ENCODE measurements at places on chromosomes 3 and 15. TPM values are rescaled to one million over a fixed set of nuclear protein-coding genes. Genes with fewer than 3 reads are reported as not detected.

The FETUB gene
- not detected for total RNA-seq

The SLC12A1 gene
- not detected for total RNA-seq

The CA12 gene
- total RNA-seq = not detected

The TRANK1 gene
- 147 TPM for total RNA-seq

Measured in B cell (primary cell).